ENCODE measurements at places on chromosomes 6 and 20.

- DNase-seq, result no peak
These were observed 41.8 kb upstream of the TINAG start for GRCh38 chr6:54266400-54266923.

DNA sequence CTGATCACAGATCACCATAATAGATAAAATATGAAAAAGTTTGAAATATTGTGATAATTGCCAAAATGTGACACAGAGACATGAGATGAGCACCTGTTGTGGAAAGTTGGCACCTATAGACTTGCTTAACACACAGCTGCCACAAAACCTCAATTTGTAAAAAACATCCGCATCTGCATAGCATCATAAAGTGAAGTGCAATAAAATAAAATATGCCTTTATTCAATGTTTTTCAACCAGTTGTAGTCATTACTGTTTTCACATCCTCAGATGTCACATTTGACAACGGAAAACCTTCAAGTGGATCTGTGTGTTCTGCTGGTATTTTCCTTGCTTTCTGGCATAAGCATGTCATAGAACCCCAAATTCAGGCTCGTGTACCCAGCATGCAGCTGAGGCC lies 50.2 kb upstream of the IFNGR1 start:
- DNase-seq, result no peak

DNA sequence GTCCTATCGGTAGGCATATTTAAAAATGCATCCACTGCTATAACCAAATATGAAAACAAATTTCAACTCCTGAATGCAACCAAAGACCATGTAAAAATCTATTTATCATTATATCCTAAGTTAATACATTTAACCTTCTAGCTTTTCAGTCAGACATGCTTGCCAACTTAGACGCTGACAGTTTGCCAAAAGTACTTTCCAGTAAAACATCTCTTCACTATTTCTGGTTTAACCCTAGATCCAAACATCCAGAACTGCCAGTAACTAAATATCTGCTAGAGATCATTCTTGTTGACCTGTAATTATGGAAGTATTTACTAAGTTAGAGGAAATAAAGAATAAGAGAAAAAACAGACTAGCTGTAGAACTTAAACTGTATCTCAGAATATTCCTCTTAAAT lies 210.2 kb upstream of the THEMIS start:
- DNase-seq, result no peak

- peak; percentile 65 for DNase-seq
These were observed 84.3 kb upstream of the RALY start for GRCh38 chr20:33909331-33909921.

- no peak for DNase-seq
These were observed 34.1 kb upstream of the SLC35D3 start for GRCh38 chr6:136887953-136888352.

DNA sequence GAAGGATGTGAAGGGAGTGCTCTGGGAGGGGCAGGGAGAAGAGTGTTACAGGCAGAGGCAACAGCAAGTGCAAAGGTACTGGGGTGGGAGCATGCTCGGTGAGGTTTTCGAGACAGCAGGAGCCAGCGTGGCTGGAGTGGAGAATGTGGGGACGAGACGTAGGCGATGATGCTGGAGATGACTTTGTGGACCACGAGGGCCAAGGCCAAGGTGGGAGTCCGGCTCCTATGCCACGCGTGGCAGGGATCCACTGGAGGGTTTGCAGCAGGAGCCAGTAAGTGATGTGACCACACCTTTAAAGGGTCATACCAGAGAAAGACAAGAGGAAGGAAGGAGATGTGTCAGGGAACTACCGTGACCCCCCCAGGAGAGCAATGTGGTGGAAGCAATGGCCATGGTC lies 7.3 kb downstream of the PTGIS start:
- DNase-seq, result no peak

- no peak for DNase-seq
These were observed 1.5 kb upstream of the ASF1A start for GRCh38 chr6:118892355-118892991.

GRCh38 chr6:90780141-90780540 lies 193.3 kb upstream of the MAP3K7 start:
- no peak for DNase-seq

DNA sequence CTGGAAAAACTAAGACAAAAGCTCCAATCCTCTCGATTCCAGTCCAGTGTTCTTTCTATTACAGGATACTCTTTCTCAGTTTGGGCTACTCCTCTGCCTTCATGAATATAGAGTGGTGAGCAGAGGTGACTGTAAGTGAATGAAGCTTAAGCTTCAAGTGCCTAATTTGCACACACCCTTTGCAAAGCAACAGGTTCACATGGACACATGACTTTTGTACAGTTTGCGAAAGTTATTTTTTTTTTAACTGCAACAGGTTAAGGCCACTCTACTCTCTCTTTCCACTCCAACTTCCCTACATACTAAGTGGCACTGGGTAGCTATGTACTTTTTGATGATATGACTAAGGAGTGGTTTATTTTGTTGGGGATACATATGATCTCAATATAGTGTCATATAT lies 19.4 kb upstream of the HEY2 start:
- DNase-seq, result no peak

DNA sequence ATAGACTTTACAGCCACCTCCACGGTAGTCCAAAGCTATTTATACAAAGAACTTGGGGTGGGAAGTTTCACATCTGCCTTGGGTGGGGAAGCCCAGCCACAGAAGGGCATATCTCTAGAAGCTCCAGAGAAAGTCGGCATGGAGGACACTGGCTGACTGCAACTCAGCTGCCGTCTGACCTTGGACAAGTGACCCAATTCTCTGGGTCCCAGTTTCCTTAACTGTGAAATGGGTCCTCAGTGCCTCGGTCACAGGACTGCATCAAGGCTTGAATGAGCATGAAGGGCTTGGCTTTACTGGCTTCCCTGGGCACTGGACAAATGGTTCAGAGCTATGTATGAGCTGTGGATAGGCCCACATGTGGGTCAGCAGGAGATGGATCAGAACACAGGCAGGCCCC lies 58.6 kb downstream of the NOL4L start:
- no peak for DNase-seq

DNA sequence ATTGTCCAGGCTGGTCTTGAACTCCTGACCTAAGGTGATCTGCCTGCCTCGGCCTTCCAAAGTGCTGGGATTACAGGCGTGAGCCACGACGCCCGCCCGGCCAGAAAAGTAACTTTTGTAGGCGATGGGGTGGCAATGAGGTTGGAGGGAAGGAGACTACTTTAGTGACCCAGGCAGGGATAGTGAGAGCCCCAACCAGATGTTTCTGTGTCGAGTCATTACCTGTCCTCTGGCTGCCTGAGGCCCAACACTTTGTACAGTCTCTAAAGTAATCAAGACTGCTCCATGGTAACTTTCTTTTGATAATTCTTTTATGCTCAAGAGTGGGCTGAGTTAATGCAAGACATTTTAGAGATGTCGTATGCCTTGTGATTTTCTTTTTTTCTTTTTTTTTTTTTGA lies 6.8 kb downstream of the SASH1 start:
- DNase-seq, result no peak

DNA sequence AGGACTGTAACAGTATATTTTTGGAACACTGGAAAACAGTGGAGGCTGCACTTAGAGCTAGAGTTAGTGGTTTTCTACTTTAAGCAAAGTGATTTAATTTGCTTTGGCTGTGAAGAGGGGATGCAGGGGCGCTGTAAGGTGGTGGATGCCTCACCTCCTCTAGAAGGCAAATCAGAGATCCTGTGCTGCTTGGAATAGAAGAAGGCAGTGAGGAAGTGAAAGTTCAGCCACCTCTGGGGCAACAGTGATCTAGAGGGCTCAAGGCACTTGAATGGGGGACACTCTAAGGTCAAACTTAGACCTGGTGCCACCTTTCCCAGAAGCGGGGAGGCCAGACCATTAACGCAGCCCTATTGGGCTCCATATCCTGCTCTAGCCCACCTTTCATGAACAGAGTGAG lies 19.0 kb upstream of the SNRPB2 start:
- no peak for DNase-seq

- no peak for DNase-seq
These were observed 222.6 kb upstream of the TAB2 start for GRCh38 chr6:149094934-149095351.

DNA sequence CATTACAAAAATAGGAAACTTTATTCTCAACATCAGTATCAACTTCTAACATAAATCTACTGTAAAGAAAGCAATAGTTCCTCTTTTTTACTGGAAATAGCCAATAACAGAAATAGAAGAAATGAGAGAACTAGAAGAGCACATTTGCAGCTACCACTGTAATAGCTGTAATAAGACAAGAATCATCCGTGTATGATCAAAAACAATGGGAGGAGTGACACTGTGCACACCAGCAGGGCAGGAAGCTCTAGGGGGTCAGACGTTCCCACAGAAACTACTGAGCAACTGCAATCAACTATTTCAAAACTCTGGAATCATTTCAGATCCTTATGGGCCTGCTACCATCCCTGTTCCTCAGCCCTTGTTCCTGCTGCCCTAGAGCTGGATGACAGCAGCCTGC lies 43.7 kb downstream of the NINL start:
- no peak for DNase-seq

- DNase-seq, result no peak
These were observed 6.1 kb downstream of the RIN2 start for GRCh38 chr20:19764207-19764606.

GRCh38 chr6:75968143-75968542 lies 104.3 kb downstream of the IMPG1 start:
- no peak for DNase-seq

GRCh38 chr20:24668384-24668702 lies 198.9 kb downstream of the SYNDIG1 start:
- no peak for DNase-seq

DNA sequence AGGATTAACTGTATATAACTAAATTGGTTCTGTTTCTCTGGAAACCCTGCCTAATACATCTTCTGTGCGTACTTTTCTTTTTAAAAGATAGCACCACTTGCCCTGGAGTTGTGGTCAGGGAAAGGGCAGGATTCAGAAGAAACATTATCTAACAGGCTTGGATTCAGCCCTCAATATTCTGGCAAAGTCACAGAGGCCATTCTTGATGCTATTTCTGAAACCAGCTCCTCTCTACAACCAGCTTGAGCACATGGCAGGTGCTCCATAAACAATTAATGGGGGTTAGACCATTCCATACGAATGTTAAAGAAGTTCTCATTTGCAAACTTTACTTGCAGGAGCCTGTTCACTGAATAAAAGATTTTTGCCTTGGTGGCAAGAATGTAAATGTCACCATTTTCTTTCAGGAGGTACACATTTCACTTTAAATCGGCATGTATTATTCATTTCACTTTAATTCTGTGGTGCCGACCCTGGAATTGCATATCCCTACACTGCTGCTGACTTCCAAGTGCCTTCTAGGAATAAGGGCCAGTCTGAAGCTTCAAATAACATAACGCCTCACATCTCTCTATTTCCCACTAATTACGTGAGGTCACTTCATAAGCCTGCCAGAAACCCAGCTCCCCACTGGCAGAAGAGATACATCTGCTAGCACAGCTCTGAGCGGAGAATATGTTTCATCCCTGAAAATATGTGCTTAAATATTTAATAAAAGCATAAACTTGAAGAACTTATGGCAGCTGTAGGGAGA lies 248.7 kb downstream of the ADGRG6 start:
- DNase-seq, result no peak

GRCh38 chr6:19602434-19603013 lies 234.6 kb upstream of the ID4 start:
- no peak for DNase-seq

GRCh38 chr20:37880726-37881591 lies 22.0 kb upstream of the VSTM2L start:
- DNase-seq, result no peak

DNA sequence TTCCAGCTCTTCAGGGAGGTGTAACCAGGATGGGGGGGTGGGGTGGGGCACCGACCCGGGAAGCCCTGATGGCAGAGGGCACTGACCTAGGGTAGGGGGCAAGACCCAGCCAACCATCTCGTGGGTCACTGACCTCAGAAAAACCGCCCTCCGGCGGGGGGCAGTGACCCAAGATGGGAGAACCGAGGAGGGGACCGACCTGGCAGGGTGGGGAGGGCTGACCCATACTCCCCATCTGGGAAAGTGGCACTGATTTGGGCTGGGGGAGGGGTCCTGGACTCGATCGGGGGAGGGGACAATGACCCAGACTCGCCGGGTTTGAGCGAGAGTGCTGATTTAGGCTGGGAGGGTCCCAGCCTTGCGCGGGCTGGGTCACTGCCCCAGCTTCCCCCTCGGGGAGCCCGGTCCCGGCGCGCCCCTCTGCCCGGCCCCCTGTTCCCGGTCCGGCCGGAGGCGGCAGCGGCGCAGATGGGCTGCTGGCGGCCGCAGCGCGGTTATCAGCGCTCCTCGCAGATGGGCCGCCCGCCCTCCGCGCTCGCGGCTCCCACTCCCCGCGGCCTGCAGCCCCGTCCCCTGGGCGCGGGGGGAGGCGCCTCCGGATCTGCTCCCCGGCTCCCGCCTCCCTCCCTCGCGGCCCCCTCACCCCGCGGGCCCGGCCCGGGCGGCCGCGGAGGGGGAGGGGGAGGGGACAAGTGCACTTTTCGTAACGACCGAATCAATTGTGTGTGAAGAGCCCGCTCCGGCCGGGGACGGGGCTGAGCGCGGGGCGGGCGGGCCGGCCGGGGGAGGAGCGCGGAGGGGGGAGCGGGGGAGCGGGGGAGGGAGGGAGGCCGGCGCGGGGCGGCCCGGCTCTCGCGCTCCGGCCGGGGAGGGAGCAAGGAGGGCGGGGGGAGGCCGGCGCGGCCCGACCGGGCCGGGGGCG lies 2.2 kb downstream of the NOL4L start:
- peak; percentile 36 for DNase-seq

- DNase-seq, result no peak
These were observed 4.3 kb upstream of the RPP21 start for GRCh38 chr6:30340589-30341054.

- DNase-seq, result no peak
These were observed 147.9 kb downstream of the GMDS start for GRCh38 chr6:2097464-2097863.

DNA sequence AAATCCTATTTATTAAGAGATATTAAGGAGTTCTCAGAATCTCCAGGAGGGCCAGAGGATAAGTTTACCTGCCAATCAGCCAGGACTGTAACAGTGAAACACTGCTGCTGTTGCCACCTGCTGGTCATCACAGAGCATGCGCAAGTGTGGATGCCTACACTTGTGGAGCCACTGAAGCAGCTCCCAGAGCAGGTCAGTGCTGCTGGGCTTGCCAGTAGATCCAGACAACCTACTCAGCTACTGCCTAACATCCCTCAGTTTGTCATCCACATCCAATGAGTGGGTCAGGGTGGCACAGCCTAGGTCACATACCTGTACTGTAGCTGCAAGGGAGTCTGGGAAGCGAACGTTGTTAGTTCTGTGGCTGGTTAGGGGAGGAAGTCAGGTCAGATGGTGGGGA lies 18.3 kb upstream of the NHSL1 start:
- DNase-seq, result no peak

DNA sequence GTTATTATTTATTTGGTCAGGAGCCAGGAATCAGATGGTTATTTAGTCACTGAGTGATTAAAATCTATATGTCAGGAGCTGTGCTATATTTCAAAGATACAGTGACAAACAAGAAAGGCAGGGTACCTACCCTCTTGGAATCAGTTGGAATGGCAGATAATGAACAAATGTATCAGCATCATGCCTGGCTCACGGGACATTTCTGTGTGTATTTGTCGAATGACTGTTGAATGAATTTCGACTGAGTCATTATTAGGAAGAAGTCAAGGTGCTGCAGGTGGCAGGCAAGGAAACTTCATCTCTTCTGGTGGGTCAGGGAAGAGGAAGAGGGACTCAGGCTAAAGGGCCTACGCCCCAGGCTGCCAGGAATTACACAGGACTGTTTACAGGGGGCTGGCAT lies 13.6 kb downstream of the PKIG start:
- no peak for DNase-seq

Data from H54 (cell line).